ENCODE measurements at places on chromosomes 3 and 15.

GRCh38 chr15:35088329-35088728, 3.2 kb upstream of the NANOGP8 start:
- no peak for DNase-seq

GRCh38 chr15:64423970-64424369, 36.3 kb downstream of the TRIP4 start:
- DNase-seq: no peak

DNA sequence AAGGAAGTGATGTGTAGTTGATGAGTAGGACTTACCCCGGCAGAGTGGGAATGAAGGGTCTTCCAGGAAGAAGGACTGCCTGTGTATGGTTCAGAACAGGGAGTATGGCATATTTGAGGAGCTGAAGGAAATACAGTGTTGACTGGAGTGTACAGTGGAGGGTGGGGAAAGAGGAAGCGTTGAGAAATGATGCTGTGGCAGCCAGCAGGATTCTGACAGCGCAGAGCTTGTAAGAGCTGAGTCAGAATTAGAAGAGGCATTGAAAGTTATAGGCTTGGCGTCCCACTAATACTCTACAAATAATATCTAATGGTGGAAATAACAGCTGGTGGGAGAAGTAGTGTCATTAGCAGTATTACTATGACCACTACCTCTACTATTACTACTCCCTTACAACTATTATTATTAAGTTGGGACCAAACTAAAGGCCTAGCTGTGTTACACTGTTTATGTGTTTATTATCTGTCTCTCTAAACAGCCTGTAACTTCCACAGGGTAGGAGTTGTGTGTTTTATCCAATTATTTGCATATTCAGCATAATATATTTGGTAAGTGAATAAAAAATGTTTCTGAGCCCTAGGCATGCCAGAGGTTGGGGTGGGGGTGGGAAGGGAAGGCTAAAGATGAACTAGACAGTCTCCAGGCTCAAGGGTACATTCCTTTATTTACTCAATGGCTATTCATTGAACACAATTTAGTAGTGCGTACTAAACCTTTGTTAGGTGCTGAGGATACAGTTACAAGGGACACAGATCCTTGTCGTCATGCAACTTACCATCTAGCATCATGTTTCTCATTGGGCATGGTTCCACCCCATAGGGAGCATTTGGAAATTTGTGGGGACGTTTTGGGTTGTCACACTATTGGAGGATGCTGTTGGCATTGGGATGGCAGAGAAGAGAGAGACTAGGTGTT, 428.8 kb upstream of the ONECUT1 start:
- DNase-seq: no peak

- no peak for DNase-seq
Observed at GRCh38 chr3:100665230-100665629, 44.1 kb upstream of the TFG start.

DNA sequence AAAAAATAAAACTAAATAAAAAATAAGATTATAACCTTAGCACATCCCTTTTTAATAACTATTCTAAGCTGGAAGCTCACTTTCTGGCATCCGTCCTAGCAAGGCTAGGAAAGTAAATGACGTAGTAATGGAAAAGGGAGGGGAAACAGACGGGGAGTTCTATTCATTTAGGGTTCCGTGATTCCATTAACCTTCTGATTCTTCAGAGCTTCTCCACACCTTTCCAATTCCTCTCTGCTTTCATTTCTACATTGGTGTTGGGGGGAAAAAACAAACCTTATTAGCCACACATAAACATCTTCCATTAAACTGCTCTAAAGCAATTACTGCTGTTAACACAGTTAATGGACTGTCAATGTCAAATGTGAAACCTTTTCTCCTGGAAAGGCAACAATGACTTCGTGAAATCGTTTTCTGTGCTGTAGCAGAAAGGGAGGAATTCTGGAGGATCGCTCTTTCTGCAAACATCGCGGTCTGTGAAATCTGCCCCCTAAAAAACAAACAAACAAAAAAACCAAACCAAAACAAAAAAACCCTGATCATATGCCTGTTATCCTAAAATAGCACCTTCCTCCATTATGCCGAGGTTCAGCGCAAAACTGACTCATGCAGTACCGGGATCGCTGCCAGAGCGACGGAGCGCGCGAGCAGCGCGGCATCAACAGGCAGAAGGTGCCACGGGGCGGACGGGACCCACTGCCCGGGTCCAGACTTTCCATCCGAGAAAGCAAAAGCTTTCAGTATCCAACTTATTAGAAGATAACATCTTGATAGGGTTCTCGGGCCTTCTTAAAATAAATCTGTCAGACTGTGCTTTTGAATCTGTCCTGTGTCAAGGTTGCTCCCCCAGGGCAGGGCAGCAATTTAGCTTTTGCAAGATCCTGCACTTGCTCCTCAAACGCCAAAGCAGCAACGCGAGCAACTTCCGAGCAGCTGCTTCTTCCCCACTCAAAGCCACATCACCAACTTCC, 156.2 kb downstream of the FGF12 start:
- no peak for DNase-seq

DNA sequence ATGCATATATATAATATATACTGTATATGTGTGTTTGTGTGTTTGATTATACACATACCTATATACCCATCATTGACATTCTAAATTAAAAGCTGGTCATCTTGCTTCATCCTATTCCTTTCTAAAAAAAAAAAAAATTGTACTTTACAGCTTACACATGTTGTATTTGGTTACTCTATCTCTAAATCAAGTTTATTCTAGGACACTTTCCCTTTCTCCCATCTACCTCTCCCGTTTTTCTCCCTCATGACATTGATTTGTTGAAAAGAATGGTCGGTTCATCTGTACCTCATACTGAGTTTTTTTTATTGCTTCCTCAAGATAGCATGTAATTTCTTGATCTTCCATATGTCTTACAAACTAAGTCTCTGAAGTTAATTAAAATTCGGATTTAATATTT, 26.9 kb downstream of the GABPB1 start:
- DNase-seq: no peak

- DNase-seq: no peak
Observed at GRCh38 chr3:147422601-147423536, 13.7 kb downstream of the ZIC1 start.

DNA sequence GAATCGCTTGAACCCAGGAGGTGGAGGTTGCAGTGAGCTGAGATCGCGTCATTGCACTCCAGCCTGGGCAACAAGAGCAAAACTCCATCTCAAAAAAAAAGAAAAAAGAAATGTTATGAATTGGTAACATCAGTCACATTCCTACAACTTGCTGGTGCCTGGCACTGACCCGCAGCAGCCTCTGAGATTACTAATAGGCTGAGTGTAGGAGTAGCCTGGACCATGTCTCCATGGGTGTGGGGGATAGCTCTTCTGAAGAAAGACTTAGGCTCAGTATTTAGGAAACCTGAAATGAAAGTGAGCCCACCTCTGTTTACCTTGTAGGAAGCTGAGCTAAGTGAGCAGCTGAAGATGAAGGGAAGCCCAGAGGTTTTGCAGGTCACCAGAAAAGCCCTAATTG, 148.3 kb downstream of the LRRC28 start:
- no peak for DNase-seq

DNA sequence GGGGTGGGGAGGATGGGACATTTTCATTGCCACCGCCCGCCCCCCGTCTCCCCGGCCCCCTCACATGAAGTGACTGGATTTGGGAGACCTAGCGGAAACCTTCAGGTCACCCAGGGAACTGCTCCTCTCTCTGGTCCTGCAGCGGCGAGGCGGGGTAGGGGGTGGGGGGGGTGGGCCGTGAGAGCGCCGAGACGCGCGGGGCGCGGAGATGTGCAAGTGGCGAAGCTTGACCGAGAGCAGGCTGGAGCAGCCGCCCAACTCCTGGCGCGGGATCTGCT, 712 bp upstream of the MME start:
- DNase-seq: no peak

- no peak for DNase-seq
Observed at GRCh38 chr3:127790882-127791183, 31.5 kb downstream of the MGLL start.

DNA sequence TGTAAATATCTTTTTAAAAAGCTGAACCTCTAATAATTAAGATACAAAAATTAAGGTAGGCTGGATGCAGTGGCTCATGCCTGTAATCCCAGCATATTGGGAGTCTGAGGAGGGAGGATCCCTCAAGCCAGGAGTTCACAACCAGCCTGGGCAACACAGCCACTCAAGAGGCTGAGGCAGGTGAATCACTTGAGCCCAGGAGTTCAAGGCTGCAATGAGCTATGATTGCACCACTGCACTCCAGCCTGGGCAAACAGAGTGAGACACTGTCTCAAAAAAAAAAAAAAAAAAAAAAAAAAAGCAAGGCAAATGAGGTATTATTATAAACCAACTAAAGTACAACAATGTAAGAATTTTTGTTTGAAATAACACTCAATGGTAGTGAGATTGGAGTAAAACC, 47.6 kb downstream of the EFHB start:
- DNase-seq: no peak

DNA sequence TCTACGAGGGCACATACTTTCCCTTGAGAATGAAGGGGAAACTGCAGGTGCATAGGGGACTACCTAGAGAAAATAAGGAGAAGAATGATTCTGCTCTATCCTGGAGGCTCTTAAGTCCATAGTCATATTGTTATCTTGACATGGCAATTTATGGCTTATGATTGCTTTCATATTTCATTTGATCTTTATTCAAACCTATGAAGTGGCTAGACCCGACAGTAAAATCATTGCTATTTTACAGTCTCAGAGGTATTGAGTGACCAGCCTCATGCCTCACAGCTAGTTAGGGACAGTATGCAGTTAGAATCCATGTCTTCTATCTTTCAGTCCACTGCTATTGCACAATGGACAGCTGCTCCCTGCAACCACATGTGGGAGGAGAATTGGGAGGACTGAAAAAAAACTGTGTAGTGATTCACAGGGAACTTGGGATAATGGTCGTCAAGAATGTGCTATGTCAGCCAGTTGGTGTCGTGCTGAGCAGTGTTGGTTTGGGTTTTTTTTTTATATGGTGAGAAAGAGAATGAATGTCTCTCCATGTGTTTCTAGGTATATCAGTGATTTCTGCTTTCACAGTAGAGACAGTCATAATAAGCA, 63.2 kb upstream of the SPPL2A start:
- DNase-seq: no peak

GRCh38 chr3:173889596-173889995, 492.1 kb downstream of the NLGN1 start:
- no peak for DNase-seq

DNA sequence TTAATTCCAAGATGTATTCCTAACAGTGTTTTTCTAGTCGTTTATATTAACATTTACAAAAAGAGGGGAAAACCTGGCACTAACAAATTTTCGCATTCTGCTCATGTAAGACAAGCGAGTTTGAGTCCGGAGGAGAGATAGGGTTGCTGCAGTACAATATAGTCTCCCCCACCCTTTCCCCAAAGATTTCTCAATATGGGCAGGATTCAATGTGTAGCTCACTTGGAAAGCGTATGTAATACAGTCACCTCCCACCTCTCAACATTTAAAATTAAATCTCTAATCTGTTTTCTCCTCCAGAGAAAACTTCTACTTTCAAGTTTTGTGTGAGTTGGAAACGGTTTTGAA, 57.9 kb downstream of the CMSS1 start:
- no peak for DNase-seq
